ENCODE measurements at places on chromosomes 13 and 19.

GRCh38 chr13:91368676-91369440 is 21.4 kb downstream of the MIR17HG start:
- DNase-seq: no peak

DNA sequence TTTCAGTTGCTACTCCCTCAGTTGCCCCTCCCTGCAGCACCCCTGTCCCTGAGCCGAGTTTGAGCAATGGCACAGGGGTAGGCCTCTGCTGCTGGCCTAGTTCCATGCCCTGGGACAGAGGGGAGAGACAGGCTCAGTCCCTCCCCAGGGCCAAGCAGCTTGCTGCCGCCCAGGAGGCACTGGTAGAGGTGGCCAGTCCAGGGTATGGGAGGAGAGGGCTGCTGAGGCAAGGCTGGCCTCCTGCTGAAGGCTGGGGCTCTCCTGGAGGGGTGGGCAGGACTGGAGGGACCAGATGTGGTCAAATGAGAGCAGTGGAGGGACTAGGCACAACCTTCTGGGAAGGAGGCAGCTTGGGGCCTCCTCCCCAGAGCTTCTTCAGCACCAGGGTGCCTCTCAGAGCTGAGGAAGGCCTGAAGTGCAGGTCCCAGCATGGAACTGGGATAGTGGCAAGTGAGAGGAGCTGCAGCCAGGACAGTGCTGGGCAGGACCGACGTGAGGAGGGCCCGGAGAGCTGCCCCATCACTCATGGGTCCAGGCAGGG is 29.8 kb upstream of the VSTM2B start:
- no peak for DNase-seq

DNA sequence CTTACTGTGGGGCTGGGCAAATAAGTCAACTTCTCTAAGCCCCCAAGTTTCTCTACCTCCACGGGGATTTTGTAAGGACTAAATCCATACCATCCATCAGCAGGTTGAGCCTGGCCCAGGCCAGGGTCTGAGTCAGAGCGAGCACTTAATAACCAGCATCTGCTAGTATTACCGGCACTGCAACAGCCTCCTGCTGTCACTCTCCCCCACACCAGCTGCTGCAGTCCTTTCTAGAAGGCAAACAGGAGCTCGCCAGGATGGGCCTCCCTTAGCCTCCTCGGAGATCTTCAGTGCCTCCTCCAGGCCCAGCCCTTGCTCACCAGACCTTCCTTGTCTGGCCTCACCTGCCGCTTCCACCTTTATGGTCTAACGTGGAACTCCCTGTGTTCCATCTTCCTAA is 3.2 kb downstream of the NAPA start:
- no peak for DNase-seq

- DNase-seq: no peak
Measured at GRCh38 chr13:98273067-98273823, 96.2 kb upstream of the RNF113B start.

DNA sequence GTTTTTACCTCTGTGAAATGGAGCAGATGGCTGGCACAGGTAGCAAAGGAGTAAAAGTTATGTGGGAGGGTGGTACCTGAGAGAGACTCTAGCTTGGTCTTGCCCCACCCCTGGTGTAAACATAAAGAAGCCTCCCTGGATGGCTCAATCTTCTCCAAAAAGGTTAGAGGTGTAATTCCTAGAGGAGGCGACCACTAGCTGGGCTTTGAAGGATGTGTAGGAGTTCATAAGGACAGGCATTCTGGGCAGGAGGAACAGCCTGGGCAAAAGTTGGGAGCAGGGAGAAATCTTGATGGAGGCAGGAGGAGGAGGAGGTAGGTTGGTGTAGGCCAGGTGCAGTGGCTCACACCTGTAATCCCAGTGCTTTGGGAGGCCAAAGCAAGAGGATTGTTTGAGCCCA is 7.8 kb upstream of the ICAM4 start:
- no peak for DNase-seq

- DNase-seq: no peak
Measured at GRCh38 chr13:79648191-79648590, 167.2 kb downstream of the NDFIP2 start.

- DNase-seq: no peak
Measured at GRCh38 chr13:32590266-32590665, 4.0 kb downstream of the PDS5B start.

DNA sequence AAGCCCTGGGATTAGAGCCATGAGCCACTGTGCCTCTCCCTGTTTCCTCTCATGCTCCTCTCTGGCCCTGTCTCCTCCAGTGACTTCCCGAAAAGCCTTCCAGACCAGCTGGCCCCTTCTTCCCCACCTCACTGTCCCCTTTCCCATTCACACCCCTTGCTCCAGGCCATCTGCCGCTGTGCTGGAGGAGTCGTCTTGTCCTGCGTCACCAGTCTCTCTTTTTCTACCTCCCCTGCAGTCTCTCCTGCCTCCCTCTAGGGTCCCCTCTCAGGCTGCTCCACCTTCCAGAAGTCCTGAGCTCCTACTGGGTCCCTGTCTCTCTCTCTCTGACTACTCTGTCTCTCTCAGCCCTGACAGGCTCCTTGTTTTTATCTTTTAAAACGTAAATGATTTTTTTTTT is 5.3 kb upstream of the FFAR1 start:
- no peak for DNase-seq

DNA sequence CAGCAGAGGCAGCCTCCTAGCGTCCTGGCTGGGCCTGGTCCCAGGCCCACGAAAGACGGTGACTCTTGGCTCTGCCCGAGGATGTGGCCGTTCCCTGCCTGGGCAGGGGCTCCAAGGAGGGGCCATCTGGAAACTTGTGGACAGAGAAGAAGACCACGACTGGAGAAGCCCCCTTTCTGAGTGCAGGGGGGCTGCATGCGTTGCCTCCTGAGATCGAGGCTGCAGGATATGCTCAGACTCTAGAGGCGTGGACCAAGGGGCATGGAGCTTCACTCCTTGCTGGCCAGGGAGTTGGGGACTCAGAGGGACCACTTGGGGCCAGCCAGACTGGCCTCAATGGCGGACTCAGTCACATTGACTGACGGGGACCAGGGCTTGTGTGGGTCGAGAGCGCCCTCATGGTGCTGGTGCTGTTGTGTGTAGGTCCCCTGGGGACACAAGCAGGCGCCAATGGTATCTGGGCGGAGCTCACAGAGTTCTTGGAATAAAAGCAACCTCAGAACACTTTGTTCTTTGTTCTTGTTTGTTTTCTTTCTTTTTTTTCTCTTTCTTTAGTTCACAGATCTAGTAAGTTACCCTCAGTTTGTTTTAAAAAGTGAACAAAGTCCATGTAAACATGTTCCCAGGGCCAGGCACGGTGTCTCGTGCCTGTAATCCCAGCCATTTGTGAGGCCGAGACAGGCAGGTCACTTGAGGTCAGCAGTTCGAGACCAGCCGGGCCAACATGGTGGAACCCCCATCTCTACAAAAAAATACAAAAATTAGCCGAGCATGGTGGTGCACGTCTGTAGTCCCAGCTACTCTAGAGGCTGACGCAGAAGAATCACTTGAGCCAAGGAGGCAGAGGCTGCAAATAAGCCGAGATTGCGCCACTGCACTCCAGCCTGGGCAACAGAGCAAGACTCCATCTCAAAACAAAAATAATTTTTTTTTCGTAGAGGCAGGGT is 10.2 kb downstream of the ANGPTL4 start:
- no peak for DNase-seq

- no peak for DNase-seq
Measured at GRCh38 chr13:60303166-60303565, 93.9 kb upstream of the TDRD3 start.

DNA sequence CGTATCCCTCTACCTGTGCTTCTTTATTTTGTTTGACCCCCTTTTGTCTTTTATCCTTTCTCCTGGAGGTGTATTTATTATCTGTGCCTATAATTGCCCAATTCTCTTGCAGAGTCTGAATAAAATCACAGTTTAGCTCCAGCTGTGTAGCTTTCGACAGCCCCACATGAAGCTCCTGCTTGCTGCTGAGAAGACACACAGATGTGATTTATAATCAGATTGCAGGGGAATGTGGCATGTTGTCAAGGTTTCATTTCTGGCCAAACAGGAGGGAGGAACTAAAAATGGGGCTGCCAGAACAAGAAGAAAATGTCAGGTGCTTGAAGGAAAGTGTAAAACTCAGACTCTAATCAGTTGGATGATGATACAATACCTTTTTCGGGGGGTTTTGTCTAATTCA is 22.7 kb downstream of the CCNA1 start:
- no peak for DNase-seq

- no peak for DNase-seq
Measured at GRCh38 chr13:79987323-79987722, 353.6 kb downstream of the SPRY2 start.

DNA sequence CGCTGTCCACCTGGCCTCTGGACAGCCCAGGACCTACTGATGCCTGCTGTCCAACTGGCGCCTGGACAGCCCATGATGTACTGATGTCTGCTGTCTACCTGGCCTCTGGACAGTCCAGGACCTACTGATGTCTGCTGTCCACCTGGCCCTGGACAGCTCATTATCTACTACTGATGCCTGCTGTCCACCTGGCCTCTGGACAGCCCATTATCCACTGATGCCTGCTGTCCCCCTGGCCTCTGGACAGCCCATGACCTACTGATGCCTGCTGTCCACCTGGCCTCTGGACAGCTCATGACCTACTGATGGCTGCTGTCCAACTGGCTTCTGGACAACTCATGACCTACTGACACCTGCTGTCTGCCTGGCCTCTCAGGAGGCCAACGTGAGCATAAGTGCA is 208.1 kb downstream of the TEX29 start:
- no peak for DNase-seq

- no peak for DNase-seq
Measured at GRCh38 chr13:109369353-109370052, 416.9 kb downstream of the IRS2 start.

DNA sequence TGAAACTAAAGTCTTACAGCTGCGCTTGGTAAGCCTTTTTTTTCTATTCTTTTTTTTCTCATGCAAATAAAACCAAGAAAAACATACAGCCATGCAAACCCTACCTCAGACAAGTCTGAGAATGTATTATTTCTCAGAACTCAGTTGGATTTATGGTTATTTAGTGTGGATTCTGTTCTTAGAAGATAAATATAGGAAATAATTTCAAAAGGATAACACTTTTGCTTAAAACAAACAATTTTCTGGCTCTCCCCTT is 40.7 kb upstream of the TNFSF11 start:
- DNase-seq: no peak

DNA sequence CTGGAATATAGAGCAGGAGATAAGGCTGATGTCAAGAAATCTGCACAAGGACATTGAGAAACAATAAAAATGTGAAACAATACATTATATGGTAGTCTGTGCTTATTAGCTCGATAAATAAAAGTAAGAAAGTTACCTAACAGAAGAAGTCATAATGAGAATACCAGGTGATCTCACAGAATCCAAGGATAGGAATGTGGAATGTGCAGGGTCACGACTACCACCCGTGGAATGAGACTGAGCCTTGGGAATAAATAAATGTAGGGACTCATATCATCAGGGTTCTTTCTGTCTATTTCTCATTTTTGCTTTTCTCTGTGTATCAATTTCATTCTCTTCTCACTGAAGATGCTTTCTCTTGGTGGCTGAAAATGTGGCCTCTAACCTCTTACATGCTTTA is 26.0 kb upstream of the KBTBD7 start:
- DNase-seq: no peak

DNA sequence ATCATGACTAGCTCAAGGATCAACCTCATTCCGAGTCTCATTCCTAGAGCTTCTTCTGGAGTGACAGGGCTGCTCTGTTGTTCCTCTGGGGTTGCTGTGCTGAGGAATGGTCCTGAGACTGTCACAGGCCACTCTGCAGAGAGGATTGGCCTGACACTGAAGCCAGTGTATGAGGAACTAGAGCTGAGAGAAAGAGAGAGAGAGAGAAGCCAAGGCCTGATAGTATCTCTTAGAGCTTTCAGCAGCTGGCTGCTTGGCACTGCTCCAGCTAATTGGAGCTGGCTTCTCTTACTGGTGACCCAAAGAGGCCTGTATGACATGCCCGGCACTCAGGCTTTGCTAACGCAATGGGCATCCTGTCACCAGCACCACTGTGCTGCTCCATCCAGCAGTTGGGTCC is 73.4 kb upstream of the FLT1 start:
- DNase-seq: no peak

- no peak for DNase-seq
Measured at GRCh38 chr19:8397746-8398310, 7.7 kb downstream of the RAB11B start.

DNA sequence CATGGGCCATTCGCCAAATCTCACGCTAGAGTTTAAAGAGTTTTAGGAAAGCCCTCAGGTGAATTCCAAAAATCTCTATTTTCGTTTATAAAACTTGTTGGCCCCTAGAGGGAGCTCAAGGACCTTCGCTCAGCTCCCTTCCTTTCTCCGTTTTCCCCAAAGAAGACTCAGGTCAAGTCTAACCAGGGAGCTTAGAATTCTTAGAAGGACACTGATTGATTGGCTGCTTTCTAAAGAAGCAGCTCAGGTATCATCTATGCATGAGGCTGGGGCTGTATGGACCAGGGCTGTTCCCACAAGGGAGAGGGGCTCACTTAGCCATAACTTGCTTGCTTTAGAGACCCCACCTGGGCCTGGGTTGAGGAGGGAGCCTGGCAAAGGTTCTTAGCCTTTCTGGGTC is 20.5 kb downstream of the DZIP1 start:
- no peak for DNase-seq

DNA sequence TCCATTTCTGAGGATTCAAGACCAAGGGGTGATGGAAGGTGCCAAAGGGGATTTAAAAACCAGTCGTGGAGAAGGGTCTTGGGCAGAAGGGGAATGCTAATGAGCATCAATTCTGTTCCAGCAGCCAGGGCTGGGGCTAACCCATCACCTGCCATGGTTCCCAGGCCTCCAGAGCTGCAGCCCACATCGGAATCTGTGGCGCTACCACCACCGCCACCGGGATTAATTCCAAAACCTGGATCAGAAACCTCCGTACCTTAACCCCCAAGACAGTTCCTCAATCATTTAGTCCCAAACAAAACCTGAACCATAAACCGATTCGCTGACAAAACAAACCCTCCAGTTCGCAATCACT is 583 bp downstream of the ZNF615 start:
- no peak for DNase-seq

GRCh38 chr13:51933466-51934058 is 71.8 kb downstream of the CCDC70 start:
- DNase-seq: no peak

- DNase-seq: no peak
Measured at GRCh38 chr19:3618144-3618810, 8.3 kb downstream of the CACTIN start.

GRCh38 chr13:112335135-112335534 is 41.0 kb upstream of the SPACA7 start:
- no peak for DNase-seq

DNA sequence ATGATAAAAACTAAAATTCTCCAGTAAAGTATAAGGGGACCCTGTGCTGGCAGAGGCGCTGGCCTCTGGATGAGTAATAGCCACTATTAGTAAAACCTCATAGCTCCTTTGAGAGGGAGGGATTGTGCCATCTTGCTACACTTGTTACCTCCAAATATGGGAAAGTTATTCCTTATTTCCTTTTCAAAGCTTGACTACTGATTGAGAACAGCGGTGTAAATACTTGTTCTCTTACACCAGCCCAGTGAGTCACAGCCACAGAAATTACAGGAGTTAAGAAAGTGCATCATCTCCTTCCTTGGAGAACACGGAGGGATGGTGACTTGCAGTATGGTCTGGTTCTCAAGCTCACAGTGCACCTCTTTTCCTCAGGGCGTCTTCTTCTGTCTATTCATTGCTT is 379.0 kb downstream of the EFNB2 start:
- DNase-seq: peak; percentile 18

GRCh38 chr19:44904426-44904994 is 1.1 kb upstream of the APOE start:
- DNase-seq: no peak

GRCh38 chr13:40389081-40389641 is 277.3 kb downstream of the FOXO1 start:
- no peak for DNase-seq
